Activated T-cell treated with anti-CD3 and anti-CD28 coated beads, Interleukin-2, amount 50 U/mL, for 24 hours (primary cell): ENCODE measurements at places on chromosomes 3 and 15.

DNA sequence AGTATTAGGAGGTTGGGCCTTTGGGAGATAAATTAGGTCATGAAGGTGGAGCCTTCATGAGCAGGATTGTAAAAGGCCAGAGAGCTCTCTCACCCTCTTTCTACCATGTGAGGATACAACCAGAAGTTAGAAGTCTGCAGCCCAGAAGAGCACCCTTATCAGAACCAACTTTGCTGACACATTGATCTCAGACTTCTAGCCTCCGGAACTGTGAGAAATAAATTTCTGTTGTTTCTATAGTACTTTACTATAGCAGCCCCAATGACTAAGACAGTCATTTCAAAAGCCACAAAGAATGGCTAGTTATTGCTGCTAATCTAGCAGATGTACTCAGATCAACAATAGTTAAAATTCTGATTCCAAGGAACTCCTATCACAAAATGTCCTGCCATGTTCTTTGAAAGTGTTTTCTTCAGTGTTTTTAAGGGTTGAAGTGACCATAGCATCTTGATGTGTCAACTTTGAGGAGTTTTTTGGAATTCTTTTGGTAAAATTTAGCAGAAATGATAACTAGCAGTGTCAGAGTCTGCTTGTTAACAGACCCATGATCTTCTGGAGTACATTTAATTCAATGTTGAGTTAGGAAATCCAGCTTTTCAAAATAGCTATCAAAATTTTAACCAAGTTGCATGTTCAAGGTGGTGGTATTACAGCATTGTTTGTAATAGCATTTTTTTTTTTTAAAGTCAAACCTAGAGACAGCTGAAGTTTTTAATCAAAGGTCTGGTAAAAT, 10.3 kb downstream of the DZIP3 start:
- no peak for DNase-seq

GRCh38 chr15:84840741-84841429, 23.7 kb downstream of the ALPK3 start:
- DNase-seq: no peak

DNA sequence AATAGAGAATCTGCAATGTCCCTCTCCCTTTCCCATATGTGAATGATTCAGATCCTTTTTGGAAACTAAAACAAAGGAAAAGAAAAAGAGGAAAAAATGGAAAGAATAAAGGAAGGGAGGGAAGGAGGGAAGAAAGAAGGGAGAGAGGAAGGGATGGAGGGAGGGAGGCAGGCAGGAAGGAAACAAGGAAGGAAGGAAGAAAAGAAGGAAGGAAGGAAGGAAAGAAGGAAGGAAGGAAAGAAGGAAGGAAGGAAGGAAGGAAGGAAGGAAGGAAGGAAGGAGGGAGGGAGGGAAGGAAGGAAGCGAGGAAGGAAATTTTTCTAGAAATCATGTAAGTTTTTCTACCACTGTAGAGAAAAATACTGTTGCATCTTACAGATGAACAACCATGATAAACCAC, 215.0 kb upstream of the CBLB start:
- DNase-seq: no peak

- DNase-seq: no peak
Observed at GRCh38 chr3:112847692-112848091, 1.0 kb upstream of the CD200R1L start.

GRCh38 chr3:157464321-157464720, 27.7 kb downstream of the PTX3 start:
- no peak for DNase-seq

DNA sequence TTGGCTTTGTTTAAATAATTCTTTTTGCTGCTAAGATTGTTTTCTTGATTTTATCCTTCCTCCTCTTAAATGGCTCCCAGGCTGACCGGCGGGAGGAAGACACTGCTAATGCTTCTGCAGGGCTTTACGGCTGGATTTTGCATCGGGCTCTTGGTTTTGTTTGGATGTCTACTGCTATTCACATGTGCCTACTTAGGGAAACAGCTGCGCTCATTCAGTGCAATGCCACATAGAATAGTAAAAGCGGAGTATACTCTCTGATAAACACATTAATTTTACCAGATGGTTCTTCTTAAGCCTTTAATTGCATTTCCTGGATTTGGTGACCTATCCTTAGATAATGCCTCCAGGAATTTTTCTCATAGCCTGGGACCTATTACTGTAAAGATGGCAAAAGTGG, 146.6 kb downstream of the THSD4 start:
- no peak for DNase-seq

DNA sequence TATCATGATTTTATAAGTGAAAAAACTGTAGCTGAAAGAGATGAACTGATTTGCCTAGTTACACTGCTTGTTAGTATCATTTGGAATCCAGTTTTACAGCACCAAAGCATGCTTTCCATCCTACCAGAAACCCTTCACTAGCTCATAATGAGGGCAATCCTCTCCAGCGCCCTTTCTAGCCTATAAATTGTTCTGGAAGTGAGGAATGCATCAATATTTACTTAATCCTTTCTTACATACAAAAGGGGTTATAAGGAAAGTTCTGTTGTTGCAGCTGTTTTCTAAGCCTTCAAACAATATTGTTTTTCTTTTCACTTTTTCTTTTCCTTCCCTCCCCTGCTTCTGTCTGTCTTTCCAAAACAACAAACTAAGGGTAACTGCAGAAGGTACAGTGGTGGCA, 11.0 kb upstream of the PCCB start:
- no peak for DNase-seq

DNA sequence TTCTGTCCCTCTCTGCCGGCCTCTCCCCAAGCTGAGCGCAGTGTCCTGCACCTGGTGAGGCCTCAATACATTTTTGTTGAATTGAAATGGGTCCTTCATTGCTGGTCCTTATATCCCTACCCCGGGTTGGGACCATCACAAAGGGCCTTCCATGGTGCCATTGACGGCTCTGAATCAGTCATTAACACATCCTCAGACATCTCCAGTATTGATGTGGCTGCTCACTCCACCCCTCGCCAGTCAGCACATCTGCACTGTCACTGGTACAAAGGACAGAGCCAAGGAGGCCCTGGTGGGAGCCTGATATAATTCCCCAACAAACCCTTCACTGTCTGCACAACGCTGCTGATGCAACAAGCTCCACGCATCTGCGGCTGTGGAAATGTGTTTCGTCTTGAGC, 191.6 kb upstream of the TOPAZ1 start:
- DNase-seq: no peak

GRCh38 chr15:48924528-48925393, 39.0 kb downstream of the SHC4 start:
- no peak for DNase-seq

DNA sequence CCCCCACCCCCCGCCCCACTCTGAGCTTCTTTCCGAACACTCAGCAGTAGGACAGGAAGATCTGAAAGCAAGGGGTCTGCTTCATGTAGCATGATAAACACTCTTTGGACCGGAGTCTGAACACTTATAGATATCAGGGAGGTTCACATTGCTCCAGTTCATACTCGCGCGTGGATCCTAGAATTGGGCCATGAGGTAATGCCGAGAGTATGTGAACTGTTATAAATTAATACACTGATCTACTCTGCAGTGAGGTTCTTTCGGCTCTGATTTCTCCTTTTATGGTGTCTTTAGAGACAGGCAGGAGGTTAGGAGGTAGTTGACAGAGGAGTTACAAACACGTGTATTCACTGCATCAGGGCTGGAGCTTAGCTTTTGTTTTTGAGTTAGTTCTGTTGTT, 223.0 kb downstream of the THSD4 start:
- DNase-seq: no peak

DNA sequence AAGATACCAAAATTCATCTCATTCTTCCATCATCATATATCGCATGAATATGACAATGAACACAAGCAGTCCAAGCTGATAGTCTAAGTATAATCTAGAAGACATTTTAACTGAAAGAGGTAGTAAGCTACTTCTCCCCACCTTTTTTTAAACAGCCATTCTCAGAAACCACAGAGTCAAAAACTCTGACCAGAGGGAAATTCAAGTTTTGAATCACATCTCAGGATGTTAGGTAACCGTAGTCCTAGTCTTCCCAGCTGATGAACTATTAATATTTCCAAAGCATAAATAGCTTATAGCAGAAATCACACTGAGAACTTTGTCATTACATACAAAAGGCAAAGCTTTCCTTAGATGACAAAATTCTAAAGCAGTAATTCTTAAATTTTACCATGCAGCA, 25.8 kb downstream of the NPTN start:
- DNase-seq: no peak
